ENCODE measurements at places on chromosomes 5 and 9.
A peak's percentile ranks its signal among the peaks of the same experiment; 100 is the strongest.

- no peak for DNase-seq
These were observed 75.4 kb upstream of the GDNF start for GRCh38 chr5:37915097-37915736.

- no peak for DNase-seq
These were observed 9.6 kb downstream of the LAMC3 start for GRCh38 chr9:131018621-131019020.

- DNase-seq, result peak; percentile 71
These were observed 70.7 kb upstream of the LPAR1 start for GRCh38 chr9:111108946-111109345.

DNA sequence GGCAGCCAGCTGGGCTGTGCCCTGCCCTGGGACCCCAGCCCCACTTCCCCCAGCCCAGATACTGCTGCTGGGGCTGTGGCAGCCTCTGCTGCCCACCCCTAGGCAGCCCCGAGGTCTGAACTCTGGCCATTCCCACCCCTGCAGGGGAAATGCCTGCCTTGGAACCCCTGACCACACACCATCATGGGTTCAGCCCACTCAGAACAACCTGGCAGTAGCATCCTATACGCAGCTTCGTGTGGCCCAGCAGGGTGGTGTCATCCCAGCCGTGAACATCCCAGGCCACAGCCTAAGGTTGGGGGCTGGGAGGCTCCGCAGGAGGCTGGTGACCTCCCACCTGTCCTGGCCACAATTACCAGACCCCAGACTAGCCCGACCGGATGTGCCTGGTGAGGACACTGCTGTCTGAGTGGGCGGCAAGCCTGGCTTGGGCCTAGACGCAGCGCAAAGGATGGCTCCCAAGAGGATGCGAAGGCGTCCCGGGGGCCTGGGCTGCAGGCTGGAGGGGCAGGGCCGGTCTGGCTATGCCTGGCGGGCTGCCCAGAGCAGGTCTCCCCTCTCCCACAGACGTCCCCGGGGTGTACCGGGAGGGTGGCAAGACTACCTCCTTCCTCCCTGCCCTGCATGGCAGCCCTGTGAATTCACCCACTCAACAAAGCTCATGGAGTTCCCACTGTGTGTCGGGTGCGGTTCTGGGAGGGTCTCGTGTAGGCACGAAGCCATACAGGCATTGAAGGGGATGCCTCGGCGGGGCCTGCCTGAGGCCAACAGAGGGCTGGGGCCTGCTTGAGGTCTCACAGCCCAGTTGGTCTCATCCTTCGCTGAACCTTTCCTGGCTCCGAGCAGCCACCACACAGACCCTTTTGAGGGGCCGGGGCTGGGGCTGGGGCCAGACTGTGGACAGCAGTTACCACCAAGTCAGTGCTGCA, 1.5 kb upstream of the SLC34A3 start:
- DNase-seq, result no peak

DNA sequence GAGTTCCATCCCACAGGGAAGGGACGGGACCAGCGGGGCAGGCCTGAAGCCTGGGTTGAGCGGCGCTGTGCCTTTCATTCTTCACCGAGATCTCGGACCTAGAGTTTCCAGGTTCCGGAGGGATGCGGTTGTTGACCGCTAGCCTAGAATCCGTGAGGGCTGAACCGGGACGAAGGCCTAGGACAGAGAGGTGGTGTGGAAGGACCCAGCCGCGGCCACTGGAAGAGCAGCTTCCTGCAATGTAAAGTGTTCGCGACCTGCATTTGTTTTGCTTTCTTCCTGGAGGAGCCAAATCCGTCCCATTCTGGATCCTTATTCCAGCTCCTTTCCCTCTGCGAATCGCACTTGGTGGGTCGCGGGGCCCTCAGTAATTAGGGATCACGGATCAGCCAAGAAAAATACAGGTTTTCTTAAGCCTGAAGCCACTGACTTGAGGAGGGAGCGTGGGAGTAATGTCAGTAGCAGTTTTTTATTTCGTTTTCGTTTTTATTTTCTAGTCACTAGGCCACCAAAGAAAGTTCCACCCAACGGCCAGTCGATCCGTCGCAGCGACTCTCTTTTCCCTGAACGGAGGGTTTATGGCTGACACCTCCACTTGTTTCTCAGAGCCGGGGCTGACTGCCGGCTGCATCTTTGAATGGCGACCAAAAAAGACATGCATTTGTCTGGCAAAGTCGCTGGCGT, 48.6 kb downstream of the ANXA2R start:
- no peak for DNase-seq

DNA sequence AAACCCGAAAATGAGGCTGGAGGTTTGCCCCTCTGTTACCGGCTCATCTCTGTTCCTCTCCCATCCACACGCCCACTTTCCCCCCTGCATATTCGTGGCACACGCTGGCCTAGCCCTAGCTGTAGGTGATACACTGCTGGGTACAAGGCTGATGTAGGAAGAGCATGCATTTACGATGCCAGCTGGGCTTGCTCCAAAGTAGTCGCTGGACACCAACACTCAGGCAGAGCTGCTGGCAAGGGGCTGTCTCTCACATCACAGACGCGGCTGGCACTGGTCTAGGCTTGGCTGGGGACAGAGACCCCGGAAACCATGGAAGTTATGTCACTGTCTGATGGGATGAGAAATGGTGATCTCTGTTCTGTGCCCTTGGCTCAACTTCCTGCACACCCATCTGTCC, 9.8 kb upstream of the PHYKPL start:
- no peak for DNase-seq

DNA sequence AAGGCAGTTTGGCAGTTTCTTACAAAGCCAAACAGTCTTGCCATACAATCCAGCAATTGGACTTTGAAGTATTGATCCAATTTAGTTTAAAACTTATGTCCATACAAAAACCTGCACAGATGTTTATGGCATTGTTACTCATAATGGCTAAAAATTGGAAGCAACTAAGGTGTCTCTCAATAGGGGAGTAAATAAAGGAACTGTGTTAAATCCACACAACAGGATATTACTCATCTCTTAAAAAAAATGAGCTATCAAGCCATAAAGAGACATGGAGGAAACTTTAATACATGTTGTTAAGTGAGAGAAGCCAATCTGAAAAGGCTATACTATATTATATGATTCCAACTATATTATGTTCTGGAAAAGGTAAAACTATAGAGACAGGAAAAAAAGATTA, 313.6 kb upstream of the CD180 start:
- DNase-seq, result no peak

DNA sequence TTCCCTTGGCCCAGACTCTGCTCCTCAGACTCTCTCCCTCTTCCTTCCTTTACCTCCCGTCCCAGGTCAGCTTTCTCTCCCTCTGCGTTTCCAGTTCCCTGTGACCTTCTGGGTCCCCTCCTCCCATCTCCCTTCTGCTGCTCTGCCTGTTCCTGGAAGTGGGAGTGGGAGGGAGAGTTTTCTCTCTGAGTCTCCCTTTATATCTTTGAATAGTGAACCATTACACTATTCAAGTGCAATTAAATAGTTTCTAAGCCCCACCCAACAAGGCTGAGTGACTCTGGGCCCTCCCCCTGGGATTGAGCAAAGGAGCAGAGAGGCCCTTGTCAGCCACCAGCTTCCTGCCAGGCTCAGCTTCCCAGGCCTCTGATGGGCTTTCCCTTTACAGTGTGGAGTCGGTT, 34.8 kb downstream of the THBS4 start:
- no peak for DNase-seq

- DNase-seq, result no peak
These were observed 378.0 kb downstream of the KDM4C start for GRCh38 chr9:7135735-7136134.

DNA sequence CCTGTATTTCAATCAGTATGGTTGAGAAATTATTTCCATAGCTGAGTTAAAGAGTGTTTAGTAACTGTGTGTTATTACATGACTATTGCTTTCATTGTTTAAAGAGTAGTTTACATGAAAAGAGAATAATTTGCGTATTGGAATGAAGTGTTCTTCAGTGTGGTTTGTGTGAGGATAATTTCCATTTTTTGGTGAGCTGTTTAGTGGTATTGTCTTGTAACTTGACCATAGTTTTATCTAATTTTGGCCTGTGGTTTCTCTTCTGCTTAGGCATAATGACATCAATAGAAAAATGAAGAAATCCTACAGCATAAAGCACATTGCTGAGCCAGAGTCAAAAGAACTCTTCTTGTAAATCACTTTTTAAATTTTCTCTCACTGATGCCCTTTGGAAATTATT, 151.2 kb downstream of the SNCAIP start:
- no peak for DNase-seq

DNA sequence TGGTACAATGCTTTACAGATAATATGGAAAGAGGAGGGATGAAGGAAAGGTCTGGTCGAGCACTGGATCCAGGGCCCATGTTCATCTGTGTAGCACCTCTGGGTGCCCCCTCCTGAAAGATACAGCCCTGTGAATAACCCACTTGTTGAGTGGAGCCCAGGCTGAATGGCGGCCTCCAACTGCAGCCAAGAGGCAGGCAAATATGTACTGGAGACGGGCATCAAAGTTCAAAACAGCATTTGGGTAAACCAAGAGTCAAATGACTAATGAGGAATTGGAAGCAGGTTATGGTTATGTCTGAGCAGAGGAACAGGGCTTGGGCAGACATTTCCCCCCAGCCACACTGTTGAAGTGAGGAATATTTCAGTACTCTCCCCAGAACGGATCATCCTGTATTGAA, 1.1 kb downstream of the C9 start:
- DNase-seq, result no peak

DNA sequence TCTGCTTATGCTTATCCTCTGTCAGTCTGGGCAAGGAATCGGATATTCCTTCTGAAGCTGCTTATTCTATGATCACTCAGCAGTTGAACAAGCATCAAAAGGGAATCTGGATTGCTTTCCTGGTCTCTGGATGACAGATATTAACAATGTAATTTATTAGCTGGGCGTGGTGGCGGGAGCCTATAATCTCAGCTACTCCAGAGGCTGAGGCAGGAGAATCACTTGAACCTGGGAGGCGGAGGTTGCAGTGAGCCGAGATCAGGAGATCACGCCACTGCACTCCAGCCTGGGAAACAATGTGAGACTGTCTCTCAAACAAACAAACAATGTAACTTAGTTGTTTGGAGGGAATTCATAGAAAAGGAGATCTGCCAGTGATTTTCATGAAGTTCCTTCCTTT, 45.4 kb downstream of the DMRT1 start:
- DNase-seq, result no peak

DNA sequence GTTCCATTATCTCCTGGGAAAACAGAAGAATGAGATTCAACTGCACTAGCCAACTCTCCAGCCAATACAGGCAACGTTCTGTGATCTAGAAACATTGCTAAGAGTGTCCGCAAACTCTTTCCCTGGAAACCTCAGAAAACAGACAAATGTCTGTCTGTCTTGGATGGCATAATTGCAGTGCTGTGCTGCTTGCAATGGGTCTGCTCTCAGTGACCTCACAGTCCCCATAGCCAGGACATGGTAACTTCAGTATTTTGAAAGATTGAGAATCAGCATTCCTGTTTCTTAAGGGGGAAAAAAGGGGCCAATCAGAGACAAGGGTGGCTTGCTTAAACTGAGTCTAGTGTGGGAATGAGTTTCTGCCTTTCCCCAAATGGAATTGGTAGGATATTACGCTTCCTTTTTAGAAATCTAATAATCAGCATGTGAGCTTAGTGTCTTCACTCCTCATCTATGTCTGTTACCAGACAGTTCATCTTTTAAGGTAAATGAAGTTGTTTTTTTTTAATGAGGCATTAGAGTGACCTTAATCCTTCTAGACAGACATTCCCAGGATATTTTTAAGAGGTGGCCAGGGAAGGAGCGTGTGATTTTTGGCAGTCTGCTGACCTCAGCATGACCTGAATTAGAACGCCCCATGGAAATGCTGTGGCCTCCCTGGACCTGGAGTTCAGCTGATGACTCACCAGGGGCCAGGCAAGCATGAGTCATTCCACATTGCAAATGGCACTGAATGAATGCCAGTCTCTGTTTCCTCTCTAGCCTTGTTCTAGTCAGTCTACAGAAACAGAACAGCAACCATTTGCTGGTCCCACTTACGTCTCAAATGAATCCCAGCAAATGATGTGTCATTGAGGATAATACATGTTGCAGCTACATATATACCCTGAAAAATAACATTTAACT, 210.2 kb upstream of the ACTBL2 start:
- DNase-seq, result peak; percentile 98

GRCh38 chr5:133471699-133472098, 140.6 kb downstream of the FSTL4 start:
- no peak for DNase-seq

Measured in ELR (cell line).